ENCODE measurements at places on chromosomes 1 and 21.
A peak's percentile ranks its signal among the peaks of the same experiment; 100 is the strongest.

- no peak for DNase-seq
These were observed 82.7 kb downstream of the CDC7 start for GRCh38 chr1:91583326-91583755.

DNA sequence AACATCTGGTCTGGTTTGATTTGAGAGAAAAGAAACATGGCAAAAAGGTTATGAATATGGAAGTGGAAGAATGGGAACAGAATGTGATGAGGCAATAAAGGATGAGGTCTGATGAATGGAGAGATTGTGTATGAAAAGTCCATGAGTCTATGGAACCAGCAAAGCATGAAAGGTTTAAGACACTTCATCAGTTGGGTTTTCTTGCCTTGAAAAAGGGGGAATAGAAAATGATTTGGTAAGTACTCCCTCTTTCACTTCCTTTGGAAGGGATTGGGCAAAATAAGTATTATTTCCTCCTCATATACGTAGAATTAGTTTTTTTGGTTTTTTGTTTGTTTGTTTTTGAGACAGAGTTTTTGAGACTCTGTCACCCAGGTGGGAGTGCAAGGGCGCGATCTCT, 155.8 kb downstream of the TRIM33 start:
- DNase-seq = no peak

GRCh38 chr1:243501002-243501401, 245.2 kb downstream of the SDCCAG8 start:
- no peak for DNase-seq

DNA sequence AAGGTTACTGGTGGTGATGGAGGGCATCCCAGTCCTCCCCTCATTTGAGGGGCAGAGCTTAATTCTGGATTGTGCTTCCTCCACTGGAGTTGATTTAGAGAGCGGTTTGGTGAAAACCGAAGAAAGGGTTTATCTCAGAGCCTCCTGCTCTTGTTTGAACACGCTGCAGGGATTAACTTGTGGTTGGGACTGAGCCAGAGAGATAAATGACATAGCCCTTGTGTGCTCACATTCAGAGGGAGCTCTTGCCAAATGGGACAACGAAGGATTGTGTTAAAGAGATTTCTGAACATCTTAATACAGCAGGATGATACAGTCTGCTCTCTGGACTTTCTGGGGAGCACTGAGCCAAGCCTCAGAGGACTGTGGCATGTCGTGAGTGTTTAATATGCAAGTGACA, 308.2 kb downstream of the DISC1 start:
- DNase-seq = peak; percentile 96

GRCh38 chr1:2564815-2565374, 8.7 kb downstream of the TNFRSF14 start:
- no peak for DNase-seq

GRCh38 chr1:108521990-108522393, 37.9 kb upstream of the EEIG2 start:
- peak; percentile 78 for DNase-seq

GRCh38 chr1:203091761-203092330, 6.0 kb upstream of the MYOG start:
- DNase-seq = no peak

DNA sequence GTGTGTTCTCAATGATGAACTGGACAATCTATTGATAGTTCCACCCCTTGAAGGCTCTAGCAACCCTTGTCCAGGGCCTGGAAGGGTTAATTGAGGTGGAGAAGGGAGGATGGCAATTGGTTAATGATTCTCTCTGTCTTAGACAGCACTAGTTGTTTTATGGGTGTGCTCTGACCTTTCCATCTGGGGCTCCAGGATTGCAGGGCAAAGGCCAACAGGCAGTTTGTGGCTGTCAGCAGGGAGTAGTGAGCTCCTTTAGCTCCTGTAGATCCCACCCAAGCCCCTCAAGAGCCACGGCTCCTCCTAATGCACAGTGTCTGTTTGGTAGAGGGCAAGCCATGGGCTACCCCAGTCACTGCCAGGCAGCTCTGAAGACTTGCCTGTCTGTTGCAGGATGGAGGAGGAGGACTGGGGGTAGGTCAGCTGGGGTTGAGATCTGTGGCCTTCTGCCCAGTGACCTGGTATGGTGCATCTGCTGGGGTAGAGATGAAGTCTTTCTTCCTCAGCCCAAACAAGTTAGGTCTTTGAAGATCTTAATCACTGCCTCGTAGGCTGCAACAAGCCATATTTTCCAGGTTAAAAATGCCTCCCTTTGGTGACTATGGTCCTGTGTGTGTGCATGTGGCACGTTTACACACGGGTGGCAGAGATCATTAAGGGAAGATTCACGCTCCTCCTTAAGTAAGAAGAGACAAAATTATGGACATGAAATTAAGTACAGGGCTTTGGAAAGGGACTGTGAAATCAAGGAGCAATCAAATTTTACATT, 7.7 kb downstream of the MROH7 start:
- no peak for DNase-seq

- DNase-seq = no peak
These were observed 234.2 kb upstream of the PTBP2 start for GRCh38 chr1:96487394-96487793.

GRCh38 chr1:31151402-31151801, 85.9 kb upstream of the PUM1 start:
- no peak for DNase-seq

- DNase-seq = no peak
These were observed 20.1 kb upstream of the COL18A1 start for GRCh38 chr21:45384656-45385548.

DNA sequence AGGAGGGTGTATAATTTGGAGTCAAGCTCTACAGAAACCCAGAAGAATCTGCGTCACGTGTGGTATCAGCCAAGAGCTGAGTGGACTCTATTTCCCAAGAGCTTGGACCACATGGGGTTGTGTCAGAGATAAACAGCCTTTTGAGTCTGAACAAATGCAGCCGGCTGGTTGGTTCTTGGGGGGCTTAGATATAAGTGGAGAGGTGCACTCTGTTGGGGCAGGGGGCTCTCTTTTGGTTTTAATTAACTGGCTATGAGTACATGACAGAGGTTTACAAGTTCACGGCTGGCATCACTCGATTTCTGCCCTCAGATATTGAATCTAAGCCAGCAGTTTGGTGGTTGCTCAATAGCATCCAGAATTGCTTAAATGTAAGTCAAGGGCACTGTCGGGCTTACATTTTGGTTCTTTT, 501 bp upstream of the MRAP start:
- no peak for DNase-seq

DNA sequence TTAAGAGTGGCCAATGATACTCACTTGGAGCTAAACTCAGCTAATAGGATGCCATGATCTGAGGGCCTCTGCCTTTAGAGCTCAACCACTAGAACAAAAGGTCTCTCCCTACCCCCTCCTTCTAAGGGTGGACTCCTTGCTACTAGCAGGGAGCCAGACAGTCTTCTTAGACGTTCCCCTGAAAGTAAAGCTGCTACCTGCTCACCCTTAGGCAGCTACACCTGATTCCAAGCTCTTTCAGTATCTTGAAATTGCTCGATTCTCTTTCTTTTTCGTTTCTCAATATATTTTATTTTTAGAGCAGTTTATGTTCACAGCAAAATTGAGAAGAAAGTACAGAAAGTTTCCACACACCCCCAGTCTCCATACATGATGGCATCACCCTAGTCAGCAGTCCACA, 112.6 kb upstream of the KCNJ15 start:
- no peak for DNase-seq

DNA sequence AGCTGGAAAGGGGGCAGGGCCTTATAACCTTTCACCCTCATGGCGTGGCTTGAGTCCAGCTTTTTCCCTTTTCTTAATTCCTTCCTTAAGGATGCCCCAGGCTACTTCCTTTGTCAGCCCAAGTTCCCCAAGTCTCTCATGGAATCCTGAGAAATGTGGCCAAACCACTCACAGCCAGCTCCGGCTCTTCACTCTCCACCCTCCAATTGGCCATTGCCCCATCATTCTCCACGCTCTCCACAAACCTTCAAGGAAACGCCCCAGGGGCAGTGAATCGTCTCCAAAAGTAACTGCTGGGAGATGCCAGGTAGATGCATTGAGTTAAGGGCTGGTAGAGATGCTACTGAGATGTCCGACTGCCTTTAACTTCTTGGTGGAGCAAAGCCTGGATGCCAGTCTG, 113.5 kb upstream of the CD34 start:
- no peak for DNase-seq

- no peak for DNase-seq
These were observed 730.9 kb downstream of the PTPRU start for GRCh38 chr1:29967261-29967660.

GRCh38 chr1:232471250-232471649, 158.7 kb downstream of the SIPA1L2 start:
- no peak for DNase-seq

DNA sequence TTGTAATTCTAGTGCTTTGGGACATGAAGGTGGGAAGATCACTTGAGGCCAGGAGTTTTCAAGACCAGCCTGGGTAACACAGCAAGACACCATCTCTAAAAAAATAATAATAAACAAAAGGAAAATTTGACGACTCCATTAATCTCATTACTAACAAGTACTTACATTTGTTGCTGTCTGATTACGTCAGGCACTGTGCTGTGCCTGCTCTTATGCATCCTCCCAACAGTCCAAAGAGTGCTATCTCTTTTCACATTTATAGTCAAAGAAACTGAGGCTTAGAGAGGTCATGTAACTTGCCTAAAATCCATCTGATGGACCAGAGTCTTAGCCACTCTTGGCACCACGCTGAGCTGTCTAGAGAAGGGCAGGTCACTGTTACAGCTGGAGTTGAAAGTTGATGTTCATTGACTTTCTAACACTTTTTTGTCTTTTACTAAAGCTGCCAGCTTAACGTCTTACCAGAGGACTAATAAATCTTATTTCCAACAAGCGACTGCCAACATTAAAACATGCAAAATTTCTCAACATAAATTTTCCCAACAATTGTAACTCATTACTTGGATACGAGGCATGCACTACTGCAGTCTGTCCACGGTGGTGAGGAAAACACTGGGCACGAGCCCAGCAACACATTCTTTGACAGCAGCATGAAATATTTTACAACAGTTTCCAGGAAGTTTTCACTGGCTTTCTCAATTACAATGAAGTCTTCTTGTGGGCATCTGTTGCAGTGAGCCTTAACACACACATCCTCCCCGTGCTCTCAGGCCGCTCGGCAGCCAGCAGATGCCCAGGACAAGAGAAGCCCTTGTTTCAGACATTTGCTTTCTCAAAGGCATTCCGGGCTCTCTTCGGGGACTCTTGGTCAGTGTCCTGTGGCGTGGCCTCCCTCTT, 262.9 kb upstream of the PROX1 start:
- DNase-seq = no peak

DNA sequence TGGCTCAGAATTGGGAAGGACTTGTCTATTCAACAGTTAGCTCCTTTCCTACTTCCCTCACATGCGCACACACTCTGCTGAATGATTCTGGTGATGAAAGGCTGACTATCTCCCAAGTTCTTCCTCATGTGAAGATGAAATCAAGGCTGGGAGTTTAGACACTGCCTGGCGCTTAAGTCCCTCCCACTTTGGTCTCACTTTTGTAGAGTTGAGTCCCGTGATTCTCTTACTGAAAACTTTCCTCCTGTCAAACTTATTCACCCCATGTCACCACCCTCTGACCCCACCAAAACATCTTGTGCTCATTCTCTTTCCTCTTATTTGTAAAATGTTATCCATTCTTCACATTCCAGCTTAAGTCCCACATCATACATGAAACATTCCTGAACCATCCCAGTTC, 8.4 kb upstream of the MRPS6 start:
- peak; percentile 26 for DNase-seq

- no peak for DNase-seq
These were observed 110.7 kb downstream of the VPS13D start for GRCh38 chr1:12340544-12340930.

GRCh38 chr1:224783006-224783651, 146.3 kb upstream of the DNAH14 start:
- DNase-seq = peak; percentile 37

- DNase-seq = peak; percentile 85
These were observed 974 bp upstream of the FNBP1L start for GRCh38 chr1:93446837-93447451.
